Activated CD4-positive, alpha-beta T cell treated with anti-CD3 and anti-CD28 coated beads, Interleukin-2, amount 50 U/mL, for 24 hours (primary cell): ENCODE measurements at places on chromosomes 2 and 18.
A peak's percentile ranks its signal among the peaks of the same experiment; 100 is the strongest.

DNA sequence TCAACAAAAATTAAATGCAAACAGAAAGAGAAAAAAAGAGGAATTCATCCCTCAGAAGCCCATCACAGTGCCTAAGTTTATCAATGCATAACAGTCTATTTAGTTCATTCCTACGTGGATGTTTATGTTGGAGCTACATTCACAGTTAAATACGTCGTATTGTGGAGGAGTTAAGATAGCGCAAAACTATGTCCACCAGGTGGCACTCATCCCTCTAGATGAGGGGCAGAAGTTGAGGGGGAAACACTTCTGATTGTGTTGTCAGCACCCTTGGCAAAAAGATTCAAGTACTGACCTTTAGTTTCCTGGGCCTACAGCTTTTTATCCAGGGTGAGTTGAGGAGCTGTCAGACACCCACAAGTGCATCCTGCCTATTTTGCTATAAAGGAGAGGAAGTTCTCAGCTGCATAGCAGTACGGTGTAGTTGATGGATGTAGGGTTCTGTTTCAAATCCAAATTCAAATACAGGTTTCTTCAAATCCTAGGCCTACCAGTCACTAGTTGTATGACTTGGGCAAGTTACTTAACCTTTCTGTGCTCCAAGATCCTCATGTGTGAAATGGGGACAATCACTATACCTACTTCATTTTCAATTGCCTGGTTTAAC is 26.8 kb upstream of the MYO1B start:
- DNase-seq = no peak

- DNase-seq = no peak
These were observed 39.8 kb upstream of the ZEB2 start for GRCh38 chr2:144559681-144560080.

DNA sequence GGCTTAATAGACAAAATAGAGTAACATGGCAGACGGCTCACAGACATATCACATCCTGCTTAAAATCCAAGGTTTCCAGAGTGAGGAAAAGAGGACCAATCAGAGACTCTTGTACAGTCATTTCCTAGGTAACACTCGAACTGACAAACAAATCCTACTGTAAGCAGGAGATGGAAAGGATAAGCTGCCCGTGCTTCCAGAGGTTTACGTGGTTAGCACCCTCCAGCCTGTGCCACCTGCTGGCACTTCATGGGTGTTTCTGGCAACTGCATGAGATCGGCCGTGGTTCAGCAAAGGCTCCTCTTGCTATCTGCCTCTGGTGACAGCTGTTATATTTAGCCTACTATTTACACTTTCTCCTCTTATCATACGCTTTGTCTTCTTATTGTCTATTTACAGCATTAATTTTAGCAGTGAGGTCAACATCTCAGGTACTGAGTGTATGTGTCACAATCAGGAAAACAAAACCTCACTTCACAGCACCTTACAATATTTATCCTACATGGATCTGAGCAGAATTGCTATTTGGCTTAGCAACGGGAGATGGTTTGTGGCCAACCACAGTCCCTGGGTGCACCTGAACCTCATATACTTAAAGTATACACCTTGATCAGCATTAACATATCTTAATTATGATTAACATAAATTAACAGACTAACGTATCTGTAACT is 226.9 kb downstream of the TMEM163 start:
- no peak for DNase-seq

DNA sequence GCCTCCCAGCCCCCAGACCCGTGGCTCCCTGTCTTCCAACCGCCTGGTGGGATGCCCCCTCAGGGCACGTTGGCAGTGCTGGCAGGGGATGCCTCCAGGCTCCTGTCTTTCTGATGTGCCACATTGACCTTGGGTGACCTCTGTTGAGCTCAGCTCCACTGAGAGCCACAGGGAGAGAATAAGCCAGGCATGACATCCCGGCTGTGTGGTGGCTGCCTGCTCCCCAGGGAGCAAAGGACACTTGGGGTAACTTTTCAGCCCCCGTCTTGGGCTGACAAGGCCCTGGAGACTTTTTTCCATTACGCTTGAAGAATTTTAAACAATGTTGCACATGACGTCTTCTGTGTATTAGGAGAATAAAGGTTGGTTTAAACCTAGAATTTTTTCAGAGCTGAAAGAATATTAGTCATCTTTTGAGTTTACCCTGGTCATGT is 246.0 kb downstream of the TSN start:
- DNase-seq = no peak

- no peak for DNase-seq
These were observed 15.1 kb upstream of the C1QL2 start for GRCh38 chr2:119173556-119174060.

DNA sequence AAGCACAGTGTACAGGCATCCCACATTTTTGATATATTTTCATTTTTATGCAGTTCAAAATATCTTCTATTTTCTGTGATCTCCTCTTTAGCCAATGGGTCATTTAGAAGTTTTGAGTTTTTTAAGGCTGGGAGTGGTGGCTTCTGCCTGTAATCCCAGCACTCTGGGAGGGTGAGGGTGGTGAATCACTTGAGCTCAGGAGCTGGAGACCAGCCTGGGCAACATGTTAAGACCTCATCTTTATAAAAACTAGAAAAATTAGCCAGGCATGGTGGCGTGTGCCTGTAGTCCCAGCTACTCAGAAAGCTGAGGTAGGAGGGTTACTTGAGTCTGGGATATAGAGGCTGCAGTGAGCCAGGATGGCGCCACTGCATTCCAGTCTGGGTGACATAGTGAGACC is 17.8 kb downstream of the UBR3 start:
- no peak for DNase-seq

GRCh38 chr2:21267232-21267835 is 143.6 kb downstream of the TDRD15 start:
- no peak for DNase-seq

DNA sequence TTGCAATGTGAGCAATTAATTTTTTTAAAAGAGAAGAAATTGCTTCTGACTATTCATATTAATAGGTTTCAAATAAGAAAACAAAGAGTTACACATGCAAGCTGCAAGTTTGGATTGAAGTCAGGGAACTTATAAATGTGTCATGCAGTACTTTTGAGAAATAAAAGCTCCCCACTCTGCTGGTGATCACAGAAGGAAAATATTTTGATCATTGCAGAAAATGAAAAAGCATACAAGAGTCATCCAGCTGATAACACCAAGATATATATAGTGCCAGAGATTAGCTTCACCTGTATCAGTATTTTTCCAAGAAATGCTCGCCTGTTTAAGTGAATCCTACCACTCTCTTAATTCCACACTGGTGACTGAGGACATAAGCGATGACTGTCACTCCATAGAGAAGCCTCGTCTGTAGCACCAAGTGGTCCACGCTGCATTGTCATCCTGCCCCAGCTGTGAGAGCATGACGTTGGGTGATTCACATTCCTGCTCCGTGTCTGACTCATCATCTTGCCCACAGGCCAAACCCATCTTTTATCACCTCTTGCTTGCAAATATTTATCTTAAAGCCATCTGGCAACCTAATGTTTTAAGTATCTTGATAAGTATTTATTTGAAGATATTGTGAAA is 178.0 kb downstream of the ASXL3 start:
- DNase-seq = no peak

GRCh38 chr2:193446967-193447366 is 1252.2 kb upstream of the TMEFF2 start:
- DNase-seq = no peak

- DNase-seq = no peak
These were observed 253.3 kb upstream of the REV1 start for GRCh38 chr2:99743146-99743545.

- DNase-seq = no peak
These were observed 67.5 kb downstream of the NYAP2 start for GRCh38 chr2:225466891-225467604.

DNA sequence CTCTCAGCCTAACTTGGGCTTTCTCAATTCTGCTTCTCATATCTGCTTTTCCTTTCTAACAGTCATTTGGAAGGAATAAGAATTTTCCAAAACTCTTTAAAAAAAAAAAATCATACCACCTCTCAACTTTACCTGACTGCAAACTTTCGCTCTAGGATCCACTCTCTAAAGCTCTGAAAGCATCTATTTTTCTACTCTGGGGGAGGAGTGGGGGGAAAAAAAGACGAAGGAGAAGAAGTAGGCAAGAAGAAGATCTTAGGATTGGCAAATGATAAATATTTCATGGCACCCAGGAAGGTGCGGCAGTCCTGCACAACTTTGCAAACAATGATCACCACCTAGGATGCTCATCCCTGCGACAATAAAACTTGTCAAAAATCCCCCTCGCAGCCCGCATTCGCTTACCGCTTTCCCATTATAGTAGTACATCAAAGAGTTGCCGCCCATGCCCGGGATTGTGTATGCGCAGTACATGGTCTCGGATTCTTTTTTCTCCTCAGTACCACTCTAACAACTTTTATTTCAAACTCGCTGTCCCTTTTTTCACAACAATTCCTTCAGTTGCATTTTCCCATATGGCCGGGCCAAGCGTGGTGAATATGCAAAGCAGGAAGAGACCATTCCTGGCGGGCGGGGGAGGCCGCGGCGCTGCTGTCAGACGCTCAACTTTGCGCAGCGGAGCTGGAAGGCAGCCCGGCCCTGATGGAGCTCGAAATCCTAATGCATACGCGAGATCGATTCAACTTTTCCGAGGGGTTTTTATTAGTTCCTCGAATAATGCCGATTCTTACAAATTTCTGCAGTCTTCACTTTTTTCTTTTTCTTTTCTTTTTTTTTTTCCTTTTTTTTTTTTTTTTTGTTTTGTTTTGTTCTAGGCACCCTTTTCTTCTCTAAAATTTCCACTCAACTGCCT is 266.5 kb downstream of the TCF4 start:
- peak; percentile 5 for DNase-seq

- no peak for DNase-seq
These were observed 111.5 kb upstream of the THSD7B start for GRCh38 chr2:136653861-136654260.

GRCh38 chr2:68330691-68331090 is 10.9 kb upstream of the CNRIP1 start:
- no peak for DNase-seq

DNA sequence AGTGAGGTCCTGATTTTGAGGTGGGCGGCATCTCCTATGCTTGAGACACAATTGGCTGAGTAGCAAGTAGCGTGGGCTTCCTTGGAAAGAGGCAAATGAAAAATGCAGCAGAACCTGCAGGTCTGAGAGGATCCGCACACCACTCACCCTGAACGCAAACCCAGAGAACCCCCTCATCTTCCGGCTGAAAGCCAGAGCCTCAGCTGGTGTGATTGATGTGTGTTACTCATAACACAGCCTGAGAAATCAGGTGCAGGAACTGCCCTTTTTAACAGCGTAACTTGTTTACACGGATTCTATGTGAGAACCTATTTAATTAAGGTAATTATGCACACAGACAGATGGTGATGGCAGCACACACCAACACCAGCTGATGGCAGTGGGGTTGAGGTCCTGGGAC is 123.4 kb downstream of the MRO start:
- DNase-seq = no peak

DNA sequence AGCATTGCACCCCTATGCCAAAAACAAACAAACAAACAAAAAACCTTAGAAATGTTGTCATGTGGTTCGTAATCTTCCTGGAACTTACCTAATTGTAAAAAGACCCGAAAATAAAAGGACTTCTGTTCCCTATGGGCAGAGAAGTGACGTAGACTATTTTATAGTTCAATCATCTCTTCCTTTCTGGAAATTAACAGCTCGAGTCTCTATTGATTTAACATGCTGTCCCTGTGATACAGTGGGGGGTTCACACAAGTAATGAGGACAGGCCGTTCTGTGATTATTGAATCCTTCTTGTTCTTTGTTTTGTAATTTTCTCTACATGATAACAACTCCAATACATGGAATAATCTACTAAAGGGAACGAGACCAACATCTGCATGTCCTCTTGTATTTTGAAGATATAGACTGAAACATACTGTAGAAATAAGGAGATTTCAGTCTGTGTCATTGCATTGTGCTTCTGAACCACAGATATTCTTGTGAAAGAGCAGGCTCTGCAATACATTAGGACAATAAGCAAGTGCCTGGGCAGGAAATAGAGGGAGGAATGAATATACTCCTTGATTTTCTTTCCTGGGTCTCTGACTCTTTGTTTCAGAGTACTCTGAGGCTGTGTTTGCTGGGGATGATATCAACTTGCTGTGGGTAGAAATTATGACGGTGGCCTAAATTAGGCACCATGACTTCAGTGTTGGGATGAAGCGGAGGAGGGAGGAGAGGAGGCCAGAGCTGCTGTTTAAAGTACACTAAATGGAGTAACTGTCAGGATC is 65.7 kb upstream of the PPM1B start:
- no peak for DNase-seq

GRCh38 chr2:134932864-134933526 is 14.4 kb downstream of the CCNT2 start:
- DNase-seq = no peak

DNA sequence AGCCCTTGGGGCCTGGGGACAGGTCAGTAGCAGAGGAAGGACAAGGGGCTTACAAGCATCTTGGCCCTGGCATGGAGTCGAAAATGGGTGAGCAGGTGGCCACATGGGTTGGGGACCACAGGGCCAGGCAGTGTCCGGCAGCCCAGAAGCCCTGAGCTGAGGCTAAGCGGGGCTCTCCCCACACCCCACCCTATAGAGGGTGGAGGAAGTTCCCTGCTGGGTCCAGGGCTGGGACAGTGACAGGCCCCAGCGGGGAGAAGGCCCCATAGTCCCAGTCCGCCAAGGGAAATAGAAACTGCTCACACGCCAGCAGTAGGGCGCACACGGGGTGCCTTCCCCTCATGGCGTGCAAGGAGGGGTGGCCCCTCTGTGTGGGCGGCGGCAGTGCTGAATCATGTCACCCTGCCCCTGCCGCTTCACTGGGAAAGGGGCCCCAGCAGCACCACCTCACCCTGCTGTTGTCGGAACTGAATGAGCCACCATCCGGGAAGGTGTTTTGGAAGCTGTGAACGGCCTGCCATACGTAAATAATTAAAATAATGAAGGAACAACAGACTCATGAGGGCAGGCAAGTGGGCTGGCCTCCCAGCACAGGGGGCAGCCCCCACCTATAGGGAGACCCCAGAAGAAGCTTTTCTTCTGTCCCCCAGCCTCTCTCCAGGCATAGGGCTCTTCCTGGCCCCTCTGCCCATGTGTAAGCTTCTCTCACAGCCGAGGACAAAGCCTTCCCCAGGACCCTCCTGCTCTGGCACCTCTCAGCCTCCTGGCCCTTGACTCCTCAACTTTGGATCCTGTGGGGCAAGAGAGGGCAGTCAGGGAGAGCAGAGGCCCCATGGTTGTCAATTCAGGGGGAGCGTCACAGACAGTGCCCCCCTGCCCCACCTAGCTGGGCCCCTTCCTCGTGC is 12.7 kb upstream of the DUSP2 start:
- DNase-seq = peak; percentile 95

- DNase-seq = no peak
These were observed 1.9 kb upstream of the ABHD3 start for GRCh38 chr18:21706386-21706865.

GRCh38 chr2:96844405-96844808 is 586 bp upstream of the ANKRD23 start:
- DNase-seq = no peak

GRCh38 chr2:26384183-26384582 is 17.5 kb upstream of the DRC1 start:
- no peak for DNase-seq

- DNase-seq = no peak
These were observed 12.6 kb upstream of the PKDCC start for GRCh38 chr2:42035241-42035640.

GRCh38 chr2:45342-46130 is 769 bp downstream of the FAM110C start:
- no peak for DNase-seq
